ENCODE measurements at places on chromosomes 2 and 18. TPM values are rescaled to one million over a fixed set of nuclear protein-coding genes. Genes with fewer than 3 reads are reported as not detected.

Gene GFPT1
- total RNA-seq: 49.0 TPM

Gene SAG
- total RNA-seq: not detected

Gene TUBA4B
- total RNA-seq: not detected

Gene CLEC4F
- total RNA-seq: not detected

Gene CXCR4
- 110 TPM for total RNA-seq

All from cerebellum (tissue), 4 donors.